ENCODE measurements at places on chromosomes 3 and 15.

DNA sequence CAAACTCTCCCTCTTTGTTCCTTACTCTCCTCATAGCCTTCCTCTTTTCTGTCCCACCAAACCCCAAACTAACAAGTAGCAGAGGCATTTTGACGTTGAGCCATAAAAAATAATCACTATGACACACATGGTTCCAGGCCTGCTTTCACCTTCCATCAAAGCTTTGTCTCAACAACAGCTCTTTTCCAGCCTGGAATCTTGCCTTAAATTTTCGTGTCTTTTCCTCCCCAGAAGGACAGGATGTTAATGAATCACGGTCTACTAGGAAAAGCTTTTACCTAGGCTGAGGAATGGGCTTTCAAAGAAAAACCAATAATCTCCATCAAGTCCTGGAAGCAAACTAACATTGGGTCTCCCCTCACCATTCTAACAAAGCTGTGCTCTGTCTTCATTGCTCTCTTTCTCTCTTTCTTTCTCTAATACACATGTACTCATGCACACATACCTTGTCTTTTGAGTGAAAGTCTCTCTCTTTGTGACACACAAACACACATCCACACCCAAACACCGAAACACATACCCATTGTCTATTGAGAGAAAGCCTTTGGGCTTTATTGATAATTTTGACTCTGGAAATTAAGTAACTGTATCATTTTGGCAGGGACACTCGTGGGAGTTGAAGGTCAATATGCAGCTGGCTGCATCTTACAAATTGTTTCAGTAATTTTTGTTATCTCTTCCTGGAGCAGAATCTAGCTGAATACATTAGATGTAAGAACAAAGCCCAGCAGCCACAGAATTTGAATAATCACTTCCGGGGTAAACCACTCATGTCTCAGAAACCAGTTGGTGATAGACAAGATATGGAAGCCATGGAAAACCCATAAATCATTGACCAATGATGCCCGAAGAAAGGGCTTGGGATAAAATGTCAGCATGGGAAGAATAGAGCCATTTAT, 107.4 kb upstream of the SLC4A7 start:
- no peak for DNase-seq

GRCh38 chr3:99967796-99968195, 146.5 kb downstream of the FILIP1L start:
- no peak for DNase-seq

DNA sequence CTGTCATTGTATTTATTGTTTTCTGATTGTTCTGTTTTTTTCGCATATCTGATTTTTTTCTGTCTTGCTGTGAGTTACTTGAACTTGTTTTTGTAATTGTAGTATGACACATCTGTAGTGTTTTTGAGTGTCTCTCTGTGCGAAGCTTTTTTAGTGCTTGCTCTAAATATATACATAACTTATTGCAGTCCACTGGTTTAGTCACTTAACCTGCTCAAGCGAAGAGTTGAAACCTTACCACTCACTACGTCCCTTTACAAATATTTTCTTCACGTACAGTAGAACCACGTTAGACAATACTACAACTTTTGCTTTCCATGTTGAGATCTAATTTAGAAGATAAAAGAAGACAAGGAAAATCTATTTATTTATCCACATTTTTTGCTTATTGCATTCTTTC, 713.0 kb upstream of the GRM7 start:
- DNase-seq, result no peak

- no peak for DNase-seq
Observed at GRCh38 chr3:130242850-130243569, 102.5 kb upstream of the COL6A5 start.

GRCh38 chr3:31235062-31235700, 297.5 kb upstream of the STT3B start:
- no peak for DNase-seq

- no peak for DNase-seq
Observed at GRCh38 chr3:128490915-128491690, 1.9 kb downstream of the GATA2 start.

GRCh38 chr15:95292785-95293450, 1037.6 kb upstream of the NR2F2 start:
- DNase-seq, result no peak

- no peak for DNase-seq
Observed at GRCh38 chr3:79534727-79535126, 233.1 kb downstream of the ROBO1 start.

GRCh38 chr3:8328967-8329366, 172.7 kb upstream of the LMCD1 start:
- DNase-seq, result no peak

DNA sequence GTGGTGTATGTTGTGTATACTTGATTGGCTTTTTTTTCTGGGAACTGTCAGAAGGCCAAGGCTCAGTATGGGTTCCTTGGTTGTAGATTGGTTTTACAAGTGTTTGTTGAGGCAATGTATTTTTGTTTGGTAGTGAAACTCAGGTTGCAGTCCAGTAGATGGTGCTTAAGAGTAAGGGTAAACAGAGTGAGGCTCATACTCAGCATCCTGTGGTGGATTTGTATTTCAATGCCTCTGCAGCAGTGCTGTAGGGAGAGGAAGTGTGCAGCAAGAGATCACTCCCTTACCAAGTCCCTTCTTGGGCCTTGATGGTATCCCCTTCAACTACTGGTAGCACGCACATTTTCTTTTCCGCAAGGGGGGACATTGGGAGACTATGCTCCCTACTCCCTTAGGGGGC, 428.5 kb upstream of the CNTN3 start:
- DNase-seq, result no peak

DNA sequence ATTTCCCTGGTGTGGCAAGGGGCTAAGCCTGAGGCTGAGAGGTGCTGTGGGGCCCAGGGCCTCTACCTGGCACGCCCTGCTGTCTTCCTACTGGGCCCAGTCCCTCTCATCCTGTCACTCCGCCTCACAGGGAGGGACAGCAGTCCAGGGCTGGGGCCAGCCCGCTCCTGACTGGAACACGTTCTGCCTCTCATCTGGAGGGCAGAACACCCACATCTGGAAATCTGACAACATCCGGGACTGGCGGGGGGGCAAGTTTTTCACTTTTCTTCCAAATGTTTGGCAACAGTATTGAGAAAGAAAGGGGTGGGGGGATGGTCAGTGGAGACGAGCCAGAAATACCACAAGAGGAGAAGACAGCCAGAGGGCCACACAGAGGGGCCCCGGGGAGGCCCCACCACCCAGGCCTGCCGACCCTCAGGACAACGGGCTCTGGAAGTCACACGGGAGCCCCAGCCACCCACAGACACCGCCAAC, 1.8 kb upstream of the MYL3 start:
- DNase-seq, result no peak

- no peak for DNase-seq
Observed at GRCh38 chr3:47643092-47643491, 64.4 kb upstream of the CSPG5 start.

GRCh38 chr3:50806031-50806430, 131.3 kb downstream of the DOCK3 start:
- DNase-seq, result no peak

DNA sequence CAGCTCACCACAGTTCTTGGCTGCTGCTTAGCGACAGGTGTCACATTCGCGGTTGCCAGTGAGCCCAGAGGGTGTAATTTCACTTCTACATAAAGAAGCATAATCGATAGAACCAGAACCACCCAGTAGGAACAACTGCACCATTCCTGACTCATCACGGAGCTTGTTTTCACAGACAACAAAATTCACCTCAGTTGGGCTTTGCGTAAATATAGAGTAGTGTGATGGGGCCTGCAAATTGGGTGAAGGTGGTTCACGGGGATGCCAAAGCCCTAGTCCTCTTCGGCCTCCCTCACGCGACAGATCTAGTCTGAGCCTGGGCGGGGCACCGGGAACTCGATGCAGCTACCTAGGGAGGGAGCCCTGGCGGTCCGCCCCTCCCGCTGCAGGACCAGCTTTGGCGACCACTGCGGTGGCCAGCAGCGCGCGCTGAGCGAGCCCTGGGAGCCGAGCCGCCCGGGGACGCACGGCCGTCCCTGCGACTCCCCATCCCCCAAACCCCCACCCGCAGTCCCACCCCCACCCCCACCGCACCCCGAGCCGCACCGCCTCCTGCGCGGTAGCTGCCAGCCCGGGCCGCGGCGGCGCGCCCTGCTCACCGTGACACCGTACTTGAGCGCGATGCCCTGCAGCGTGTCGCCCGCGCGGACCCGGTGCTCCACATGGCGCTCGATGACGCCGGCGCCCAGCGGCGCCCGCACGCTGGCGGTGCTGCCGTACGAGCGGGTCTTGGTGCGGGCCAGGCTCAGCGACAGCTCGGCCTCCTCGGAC, 519 bp downstream of the LYSMD2 start:
- no peak for DNase-seq

- no peak for DNase-seq
Observed at GRCh38 chr15:67807836-67808235, 17.5 kb upstream of the SKOR1 start.

GRCh38 chr3:167209011-167209410, 171.1 kb downstream of the ZBBX start:
- DNase-seq, result no peak

DNA sequence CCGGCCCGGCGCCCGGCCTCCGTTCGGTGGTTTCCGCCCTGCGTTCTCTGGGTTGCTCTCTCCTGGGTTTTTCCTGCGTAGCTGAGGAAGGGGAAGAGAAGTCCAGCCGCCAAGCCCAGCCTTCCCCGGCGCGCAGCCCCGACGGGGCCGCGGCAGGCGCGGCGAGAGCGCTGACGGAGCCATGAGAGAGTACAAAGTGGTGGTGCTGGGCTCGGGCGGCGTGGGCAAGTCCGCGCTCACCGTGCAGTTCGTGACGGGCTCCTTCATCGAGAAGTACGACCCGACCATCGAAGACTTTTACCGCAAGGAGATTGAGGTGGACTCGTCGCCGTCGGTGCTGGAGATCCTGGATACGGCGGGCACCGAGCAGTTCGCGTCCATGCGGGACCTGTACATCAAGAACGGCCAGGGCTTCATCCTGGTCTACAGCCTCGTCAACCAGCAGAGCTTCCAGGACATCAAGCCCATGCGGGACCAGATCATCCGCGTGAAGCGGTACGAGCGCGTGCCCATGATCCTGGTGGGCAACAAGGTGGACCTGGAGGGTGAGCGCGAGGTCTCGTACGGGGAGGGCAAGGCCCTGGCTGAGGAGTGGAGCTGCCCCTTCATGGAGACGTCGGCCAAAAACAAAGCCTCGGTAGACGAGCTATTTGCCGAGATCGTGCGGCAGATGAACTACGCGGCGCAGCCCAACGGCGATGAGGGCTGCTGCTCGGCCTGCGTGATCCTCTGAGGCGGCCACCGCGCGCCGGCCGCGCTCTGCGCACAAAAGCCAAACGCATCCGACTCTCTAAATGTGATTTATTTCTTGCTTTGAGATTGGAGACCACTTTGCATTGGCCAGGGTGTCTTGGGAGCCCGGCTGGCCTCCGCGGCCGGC, 727 bp downstream of the RAP2B start:
- no peak for DNase-seq

- DNase-seq, result no peak
Observed at GRCh38 chr3:65094723-65095122, 406.9 kb upstream of the ADAMTS9 start.

DNA sequence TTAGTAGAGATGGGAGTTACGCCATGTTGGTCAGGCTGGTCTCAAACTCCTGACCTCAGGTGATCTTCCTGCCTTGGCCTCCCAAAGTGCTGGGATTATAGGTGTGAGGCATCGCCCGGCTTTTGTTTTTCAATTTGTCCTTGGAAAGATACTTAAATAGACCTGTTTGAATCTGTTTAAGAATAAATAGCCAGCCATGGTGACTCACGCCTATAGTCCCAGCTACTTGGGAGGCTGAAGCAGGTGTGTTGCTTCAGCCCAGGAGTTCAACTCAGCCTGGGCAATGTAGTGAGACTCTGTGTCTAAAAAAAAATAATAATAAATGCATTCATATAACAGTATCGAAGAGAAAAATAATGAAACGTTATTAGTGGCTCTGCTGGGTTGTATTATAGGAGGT, 17.3 kb downstream of the SNAPC5 start:
- no peak for DNase-seq

GRCh38 chr3:169528289-169528688, 135.2 kb downstream of the MECOM start:
- no peak for DNase-seq

- DNase-seq, result no peak
Observed at GRCh38 chr3:132643366-132643765, 16.2 kb downstream of the ACAD11 start.

DNA sequence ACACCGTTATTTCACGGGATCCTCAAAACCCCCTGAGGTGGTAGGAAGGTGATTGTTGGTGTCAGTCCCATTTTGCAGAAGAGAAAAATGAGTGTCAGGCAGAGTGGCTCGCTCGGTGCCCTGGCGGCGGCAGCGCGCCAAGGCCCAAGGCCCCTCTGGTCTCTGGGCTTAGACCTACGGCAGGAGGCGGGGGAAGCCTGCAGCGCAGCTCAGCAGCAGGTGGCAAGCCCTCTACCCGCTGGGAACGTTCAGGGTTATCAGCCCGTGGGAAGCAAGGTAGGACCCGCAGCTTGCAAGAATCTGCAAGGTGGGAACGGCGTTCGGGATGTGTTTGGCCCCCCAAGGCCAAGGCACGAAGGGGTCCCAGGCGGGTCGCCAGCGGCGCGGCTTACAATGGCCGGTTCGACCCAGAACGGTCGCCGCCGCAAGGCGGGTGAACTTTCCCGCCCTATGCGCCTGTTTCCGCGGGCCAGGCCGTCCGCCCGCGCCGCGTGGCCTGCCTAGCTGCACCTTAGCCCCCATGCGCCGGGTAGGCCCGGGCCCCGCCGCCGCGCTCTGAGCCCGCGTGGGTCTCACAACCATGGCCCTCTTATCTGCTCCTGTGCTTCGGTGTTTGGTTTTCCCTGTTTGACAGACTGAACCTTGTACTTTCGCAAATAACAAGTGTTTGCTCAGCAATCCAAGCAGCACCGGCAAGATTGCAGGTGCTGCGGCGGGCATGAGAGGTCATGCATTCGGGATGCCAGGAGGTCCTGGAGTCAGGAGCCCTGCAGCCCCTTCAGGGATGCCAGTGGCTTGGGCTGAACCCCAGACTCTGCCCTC, 39.7 kb downstream of the CCNL1 start:
- no peak for DNase-seq

GRCh38 chr3:193240436-193240849, 579 bp upstream of the PLAAT1 start:
- DNase-seq, result no peak

GRCh38 chr3:106438887-106439286, 570.1 kb upstream of the CBLB start:
- DNase-seq, result peak; percentile 31

Measured in SHP77 treated with DMSO at 0.1 percent for 48 hours (cell line).